ENCODE measurements at places on chromosomes 3 and 15.
A peak's percentile ranks its signal among the peaks of the same experiment; 100 is the strongest.

GRCh38 chr3:148992635-148993255 lies 1.4 kb downstream of the GYG1 start:
- peak; percentile 15 for DNase-seq

DNA sequence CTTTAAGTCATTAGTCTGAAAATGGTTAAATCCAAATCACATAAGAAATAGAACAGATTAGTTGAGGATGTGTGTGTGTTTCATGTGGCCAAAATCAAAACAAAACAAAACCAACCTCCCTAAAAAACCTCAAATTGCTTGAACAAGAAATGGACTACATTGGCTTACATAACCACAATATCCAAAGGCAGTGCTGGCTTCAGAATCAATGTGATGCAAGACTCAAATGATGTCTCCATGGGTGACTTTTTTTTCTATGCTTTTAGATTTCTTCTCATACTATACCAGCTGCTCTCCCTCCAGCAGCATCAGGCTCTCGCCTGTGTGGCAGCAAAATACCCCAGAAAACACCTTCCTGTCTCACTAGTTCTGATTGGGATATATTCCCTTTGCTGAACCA lies 36.0 kb upstream of the CMTM8 start:
- DNase-seq, result no peak

GRCh38 chr15:34855413-34855812 lies 60.1 kb upstream of the ACTC1 start:
- no peak for DNase-seq

DNA sequence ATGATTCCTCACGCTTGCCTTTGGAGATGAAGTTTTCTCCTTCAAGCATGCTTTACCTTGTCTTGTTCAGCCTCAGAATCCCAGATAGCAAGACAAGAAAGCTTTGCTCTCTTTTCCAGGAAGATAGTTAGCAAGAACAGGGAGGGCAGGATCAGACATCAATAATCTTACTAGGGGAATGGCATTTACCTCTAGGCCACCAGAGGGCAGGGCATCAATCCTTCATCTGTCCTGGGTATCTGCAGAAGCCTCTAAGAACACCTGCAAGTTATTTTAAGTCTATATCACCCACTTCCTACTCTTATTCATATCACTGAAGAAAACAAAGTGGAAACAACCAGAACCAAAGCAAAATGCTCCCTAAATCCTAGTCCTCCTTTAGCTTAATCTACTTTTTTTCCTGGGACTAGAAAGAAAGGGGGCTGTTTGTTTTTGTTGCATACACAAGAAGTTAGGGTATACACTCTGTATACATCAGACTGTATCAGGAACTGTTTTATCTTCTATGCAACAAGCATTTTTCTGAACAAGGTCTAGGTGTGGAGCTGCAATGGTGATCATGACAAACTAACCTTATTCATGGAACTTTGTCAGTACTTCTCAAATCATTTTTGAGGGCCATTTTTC lies 862.5 kb downstream of the CADM2 start:
- peak; percentile 68 for DNase-seq

DNA sequence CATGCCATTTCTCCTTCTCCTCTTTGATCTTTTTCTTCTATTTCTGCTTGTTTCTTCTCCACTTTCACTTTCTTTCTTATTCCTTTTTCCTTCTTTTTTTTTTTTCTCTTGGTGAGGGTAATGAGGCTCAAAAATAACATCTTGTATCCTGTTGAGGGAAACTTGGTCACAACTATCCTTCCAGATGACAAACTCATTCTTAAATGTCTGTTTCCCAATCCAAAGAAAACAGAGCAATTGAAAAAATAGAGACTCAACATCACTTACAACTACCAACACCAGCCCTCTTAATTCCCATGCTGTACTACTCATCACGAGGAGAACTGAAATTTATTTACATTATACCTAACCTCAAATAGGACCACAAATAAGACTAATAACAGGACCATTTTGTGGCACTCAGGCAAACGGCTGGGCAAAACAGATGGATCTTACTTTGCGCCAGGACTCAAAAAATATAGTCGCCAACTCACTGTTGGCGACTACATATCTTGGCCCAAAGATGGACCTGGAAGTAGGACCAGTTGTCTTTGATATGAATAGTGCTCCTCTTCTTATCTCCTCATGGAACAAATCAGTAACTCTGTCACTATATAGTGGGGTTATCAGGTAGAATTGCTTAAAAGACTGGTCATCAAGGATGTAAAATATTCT lies 343.9 kb downstream of the ZBTB20 start:
- DNase-seq, result no peak

- DNase-seq, result no peak
Measured at GRCh38 chr3:115111632-115112031, 35.5 kb downstream of the ZBTB20 start.
